ENCODE measurements at places on chromosomes 2 and 18. TPM values are rescaled to one million over a fixed set of nuclear protein-coding genes. Genes with fewer than 3 reads are reported as not detected.

FBXO15 gene
- total RNA-seq: 0.90 TPM

ANKRD62 gene
- not detected for total RNA-seq

HOXD3 gene
- not detected for total RNA-seq

L3MBTL4 gene
- under 0.01 TPM for total RNA-seq

THADA gene
- 21.3 TPM for total RNA-seq

GRCh38 chr2:240987588-240987987 lies 10.8 kb upstream of the SNED1 start:
- DNase-seq: no peak
- no peaks in the 10 kb centered on the region for H3K36me3 ChIP-seq
- H3K4me1 ChIP-seq: peaks cover 20% of the 10 kb centered on the region

GRCh38 chr2:201258666-201259615 lies 1.4 kb upstream of the CASP8 start:
- H3K27me3 ChIP-seq: no peaks in the 10 kb centered on the region
- peak overlapping the region; percentile 88 for H3K27ac ChIP-seq
- no peak for DNase-seq

DNA sequence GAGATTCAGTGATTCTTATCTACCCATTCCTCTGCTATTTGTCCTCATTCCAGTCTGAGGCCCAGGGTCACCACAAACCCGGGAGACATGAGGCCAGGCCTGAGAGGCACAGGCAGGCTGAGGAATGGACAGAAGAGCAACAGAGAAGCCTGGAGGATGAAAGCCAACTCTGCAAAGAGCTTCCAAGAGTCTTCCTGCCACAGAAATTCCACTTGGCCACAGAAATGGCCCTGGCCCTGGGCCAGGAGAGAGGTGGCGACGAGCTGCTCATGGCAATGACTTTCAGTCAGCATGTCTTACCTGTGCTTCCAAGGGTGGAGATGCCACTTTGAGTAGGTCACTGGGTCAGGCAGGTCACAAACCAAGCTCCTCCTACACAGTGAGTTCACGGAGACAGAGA lies 155.3 kb upstream of the PKDCC start:
- DNase-seq: no peak
- no peaks in the 10 kb centered on the region for H3K4me1 ChIP-seq
- H3K27me3 ChIP-seq: peaks cover 12% of the 10 kb centered on the region
- no peak overlapping the region for H3K27ac ChIP-seq
- no peak overlapping the region for H3K4me3 ChIP-seq

DNA sequence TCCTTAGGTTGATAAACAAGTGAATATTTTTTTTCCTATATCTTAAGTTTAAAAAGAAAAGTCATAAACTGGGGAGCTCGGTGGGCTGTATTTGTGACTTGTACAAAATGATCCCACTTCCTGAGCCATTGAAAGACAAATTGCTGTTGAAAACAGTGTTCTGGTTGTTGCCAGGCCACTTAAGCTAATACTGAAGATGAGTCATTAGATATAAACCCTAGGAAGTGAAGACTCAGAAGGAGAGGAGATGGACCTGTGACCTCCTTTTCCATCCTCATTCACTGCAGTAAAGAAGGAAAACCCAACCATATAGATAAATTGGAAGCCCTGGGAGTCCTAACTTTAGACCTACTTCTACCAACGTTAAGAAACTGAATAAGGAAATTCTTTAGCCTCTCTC lies 46.2 kb upstream of the SERPINE2 start:
- no peaks in the 10 kb centered on the region for H3K27me3 ChIP-seq
- no peak overlapping the region for H3K4me3 ChIP-seq
- H3K4me1 ChIP-seq: peaks cover 7% of the 10 kb centered on the region
- DNase-seq: peak; percentile 75
- no peak overlapping the region for H3K27ac ChIP-seq

DNA sequence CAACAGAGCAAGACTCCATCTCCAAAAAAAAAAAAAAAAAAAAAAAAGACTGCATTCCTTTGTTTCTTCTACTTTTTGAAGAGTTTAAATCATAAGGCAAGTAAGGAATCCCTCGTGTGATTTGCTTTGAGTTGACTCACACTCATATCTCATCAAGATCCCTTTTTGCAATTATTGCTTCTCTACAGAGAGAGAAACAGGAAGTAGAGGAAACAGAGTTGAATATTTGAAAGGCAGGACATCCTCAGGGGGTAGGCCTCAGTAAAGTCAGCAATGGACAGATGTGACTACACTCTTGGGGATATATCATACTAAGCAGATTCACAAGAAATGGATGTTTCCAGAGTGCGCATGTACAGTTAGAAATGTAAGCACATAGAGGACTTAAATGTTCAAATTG lies 11.2 kb upstream of the EFR3B start:
- H3K4me3 ChIP-seq: no peak overlapping the region
- DNase-seq: peak; percentile 7
- peaks cover 39% of the 10 kb centered on the region for H3K27me3 ChIP-seq
- H3K4me1 ChIP-seq: no peaks in the 10 kb centered on the region

- H3K27ac ChIP-seq: peak overlapping the region; percentile 45
- no peak overlapping the region for H3K4me3 ChIP-seq
- no peaks in the 10 kb centered on the region for H3K27me3 ChIP-seq
- peaks cover 16% of the 10 kb centered on the region for H3K4me1 ChIP-seq
Observed at GRCh38 chr2:189153619-189154018, 25.9 kb downstream of the COL5A2 start.

- DNase-seq: no peak
- no peak overlapping the region for H3K4me3 ChIP-seq
- H3K4me1 ChIP-seq: peaks cover 2% of the 10 kb centered on the region
- no peak overlapping the region for H3K27ac ChIP-seq
Observed at GRCh38 chr2:85930129-85931124, 41.6 kb upstream of the ST3GAL5 start.

- H3K27ac ChIP-seq: peak overlapping the region; percentile 47
- no peaks in the 10 kb centered on the region for H3K27me3 ChIP-seq
- no peak for DNase-seq
- H3K36me3 ChIP-seq: no peaks in the 10 kb centered on the region
Observed at GRCh38 chr2:1601067-1601412, 143.3 kb downstream of the PXDN start.

GRCh38 chr2:240974771-240975572 lies 23.4 kb upstream of the SNED1 start:
- peaks cover 21% of the 10 kb centered on the region for H3K27me3 ChIP-seq
- H3K27ac ChIP-seq: no peak overlapping the region
- peaks cover 2% of the 10 kb centered on the region for H3K4me1 ChIP-seq
- no peaks in the 10 kb centered on the region for H3K36me3 ChIP-seq
- no peak overlapping the region for H3K4me3 ChIP-seq

DNA sequence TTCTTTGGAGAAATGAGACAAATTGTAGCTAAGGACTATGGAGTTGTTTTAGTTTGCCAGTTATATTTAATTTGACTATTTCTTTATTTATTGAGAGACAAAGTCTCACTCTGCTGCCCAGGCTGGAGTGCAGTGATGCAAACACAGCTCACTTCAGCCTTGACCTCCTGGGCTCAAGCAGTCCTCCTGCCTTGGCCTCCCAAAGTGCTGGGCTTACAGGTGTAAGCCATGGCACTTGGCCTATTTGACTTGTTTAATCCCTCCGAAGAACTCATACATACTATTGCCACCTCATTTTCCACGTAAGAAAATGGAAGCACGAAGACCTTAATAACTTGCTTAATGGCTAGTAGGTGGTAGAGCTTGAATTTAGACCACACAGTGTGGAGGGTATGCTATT lies 988 bp upstream of the RNF144A start:
- peaks cover 13% of the 10 kb centered on the region for H3K27me3 ChIP-seq
- no peak overlapping the region for H3K27ac ChIP-seq
- H3K4me1 ChIP-seq: no peaks in the 10 kb centered on the region
- DNase-seq: no peak
- H3K36me3 ChIP-seq: no peaks in the 10 kb centered on the region
- H3K4me3 ChIP-seq: no peak overlapping the region

- no peak overlapping the region for H3K27ac ChIP-seq
- no peaks in the 10 kb centered on the region for H3K4me1 ChIP-seq
- DNase-seq: peak; percentile 4
- H3K36me3 ChIP-seq: no peaks in the 10 kb centered on the region
- no peak overlapping the region for H3K4me3 ChIP-seq
- no peaks in the 10 kb centered on the region for H3K27me3 ChIP-seq
Observed at GRCh38 chr2:40668425-40668824, 216.5 kb upstream of the SLC8A1 start.

DNA sequence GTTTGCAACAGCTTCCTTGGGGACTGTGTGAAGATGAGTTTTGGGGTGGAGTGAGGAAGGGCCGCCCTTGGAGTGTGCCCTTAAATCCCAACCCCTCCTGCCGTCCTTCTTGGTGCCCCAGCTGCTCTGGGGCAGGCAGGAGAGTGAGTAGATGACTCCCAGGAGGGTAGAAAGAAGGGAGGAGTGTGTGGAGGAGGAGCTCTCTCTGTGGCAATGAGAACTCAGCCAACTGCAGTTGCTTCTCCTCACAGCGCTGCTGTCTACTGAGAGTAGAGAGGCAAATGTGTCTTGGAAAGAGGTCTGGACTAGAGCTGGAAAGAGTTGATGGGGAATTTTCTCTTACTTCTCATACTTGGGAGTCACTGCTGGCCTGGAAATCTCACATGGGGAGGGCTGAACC lies 21.8 kb upstream of the SIX2 start:
- H3K4me3 ChIP-seq: no peak overlapping the region
- no peaks in the 10 kb centered on the region for H3K4me1 ChIP-seq
- no peak overlapping the region for H3K27ac ChIP-seq
- no peaks in the 10 kb centered on the region for H3K36me3 ChIP-seq
- no peak for DNase-seq

DNA sequence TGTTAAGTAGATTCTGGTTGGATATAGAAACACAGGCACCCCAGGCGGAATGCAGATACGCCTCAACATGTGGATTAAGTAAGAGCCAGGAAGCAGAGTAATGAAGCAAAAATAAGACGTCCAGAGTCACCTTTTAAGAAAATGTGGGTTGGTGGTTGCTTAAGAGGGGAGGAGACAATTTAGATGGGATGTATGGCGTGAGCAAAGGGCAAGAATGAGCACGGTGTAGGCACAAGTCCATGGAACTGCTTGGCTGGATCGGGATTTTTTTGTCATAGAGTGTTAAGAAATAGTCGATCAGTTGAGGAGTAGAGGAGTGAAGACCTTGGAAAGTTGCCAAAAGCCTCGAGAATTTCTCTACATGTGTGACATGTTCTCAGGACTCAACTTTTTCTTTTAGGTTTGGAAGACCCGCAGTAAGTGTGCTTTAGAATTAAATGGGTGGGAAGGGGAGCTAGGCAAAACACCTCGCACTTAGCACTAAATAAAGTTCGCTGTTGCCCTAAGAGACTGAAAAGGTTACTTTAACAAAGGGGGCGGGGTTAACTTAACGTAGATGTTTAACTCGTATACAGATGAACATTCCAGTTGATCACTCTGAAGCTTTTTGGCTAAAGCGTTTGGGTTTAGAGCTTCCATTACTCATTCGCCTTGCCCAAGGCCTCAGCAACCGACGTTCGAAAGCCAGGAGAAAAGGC lies 716 bp upstream of the SLC39A10 start:
- H3K36me3 ChIP-seq: no peaks in the 10 kb centered on the region
- H3K27ac ChIP-seq: peak overlapping the region; percentile 69
- peak; percentile 8 for DNase-seq
- peak overlapping the region; percentile 17 for H3K4me3 ChIP-seq
- no peaks in the 10 kb centered on the region for H3K27me3 ChIP-seq
- peaks cover 6% of the 10 kb centered on the region for H3K4me1 ChIP-seq

DNA sequence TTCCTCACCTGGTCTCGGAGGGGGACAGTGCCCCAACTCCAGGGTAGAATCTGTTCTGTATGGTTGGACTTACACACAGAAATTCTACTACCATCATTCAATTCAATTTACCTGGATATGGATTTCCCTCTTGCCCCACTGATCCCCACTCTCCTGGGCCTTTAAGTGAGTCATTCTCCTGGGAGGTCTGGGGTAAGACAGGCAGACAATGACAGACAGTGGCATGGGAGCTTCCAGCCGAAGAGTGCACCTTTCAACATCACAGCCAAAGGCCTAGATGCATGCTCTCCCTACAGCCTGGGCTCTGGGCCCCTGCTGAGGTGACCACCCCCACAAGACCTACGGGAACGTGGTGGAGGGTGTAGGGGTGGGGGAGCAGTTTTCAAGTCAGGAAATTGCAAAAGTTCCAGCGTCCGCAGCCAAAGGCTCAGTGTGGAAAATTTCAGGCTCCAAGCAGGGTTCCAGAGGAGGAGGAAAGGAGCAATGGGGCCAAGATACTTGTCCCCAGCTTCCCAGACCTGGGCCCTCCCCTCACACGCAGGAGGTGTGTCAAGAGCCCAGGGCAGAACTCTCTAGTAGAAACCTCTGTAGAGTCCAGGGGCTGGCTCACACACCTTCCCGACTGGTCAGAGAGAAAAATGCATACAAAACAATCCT lies 296.4 kb downstream of the CYP26B1 start:
- peaks cover 42% of the 10 kb centered on the region for H3K27me3 ChIP-seq
- no peaks in the 10 kb centered on the region for H3K36me3 ChIP-seq
- H3K4me1 ChIP-seq: no peaks in the 10 kb centered on the region
- no peak overlapping the region for H3K27ac ChIP-seq
- no peak overlapping the region for H3K4me3 ChIP-seq

GRCh38 chr2:156309167-156309566 lies 23.4 kb downstream of the NR4A2 start:
- H3K4me1 ChIP-seq: no peaks in the 10 kb centered on the region
- DNase-seq: no peak
- H3K36me3 ChIP-seq: no peaks in the 10 kb centered on the region
- no peaks in the 10 kb centered on the region for H3K27me3 ChIP-seq

DNA sequence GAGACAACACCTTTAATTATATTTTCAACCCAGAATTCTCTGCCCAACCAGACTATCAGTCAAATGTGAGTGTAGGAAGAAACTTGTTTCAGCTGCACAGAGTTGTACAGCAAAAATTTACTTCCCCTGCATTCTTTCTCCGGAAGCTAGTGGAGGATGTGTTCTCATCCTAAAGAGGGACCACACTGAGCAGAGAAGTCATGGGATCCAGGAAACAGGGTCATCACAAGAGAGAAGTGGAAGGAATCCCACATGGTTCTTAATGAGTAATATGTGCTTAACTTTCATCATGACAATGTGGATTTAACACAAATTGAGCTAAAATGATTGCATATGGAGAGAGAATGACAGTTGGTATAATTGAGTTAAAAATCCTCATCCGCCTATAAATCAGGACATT lies 78.2 kb downstream of the INPP4A start:
- peak; percentile 31 for DNase-seq
- H3K27ac ChIP-seq: no peak overlapping the region
- no peaks in the 10 kb centered on the region for H3K4me1 ChIP-seq
- no peak overlapping the region for H3K4me3 ChIP-seq
- peaks cover 3% of the 10 kb centered on the region for H3K36me3 ChIP-seq

- peak; percentile 31 for DNase-seq
- no peaks in the 10 kb centered on the region for H3K27me3 ChIP-seq
Observed at GRCh38 chr2:232142049-232142448, 180.5 kb downstream of the DIS3L2 start.
